Activated CD4-positive, alpha-beta T cell treated with anti-CD3 and anti-CD28 coated beads for 36 hours (primary cell): ENCODE measurements at places on chromosomes 16 and 17. TPM values are rescaled to one million over a fixed set of nuclear protein-coding genes. Genes with fewer than 3 reads are reported as not detected.

GRCh38 chr16:27290562-27290961 lies 22.0 kb upstream of the NSMCE1 start:
- H3K27ac ChIP-seq, result peak overlapping the region; percentile 76
- no peak for DNase-seq
- H3K27me3 ChIP-seq, result peaks cover 3% of the 10 kb centered on the region
- H3K4me3 ChIP-seq, result no peak overlapping the region
- H3K4me1 ChIP-seq, result peaks cover 47% of the 10 kb centered on the region

DNA sequence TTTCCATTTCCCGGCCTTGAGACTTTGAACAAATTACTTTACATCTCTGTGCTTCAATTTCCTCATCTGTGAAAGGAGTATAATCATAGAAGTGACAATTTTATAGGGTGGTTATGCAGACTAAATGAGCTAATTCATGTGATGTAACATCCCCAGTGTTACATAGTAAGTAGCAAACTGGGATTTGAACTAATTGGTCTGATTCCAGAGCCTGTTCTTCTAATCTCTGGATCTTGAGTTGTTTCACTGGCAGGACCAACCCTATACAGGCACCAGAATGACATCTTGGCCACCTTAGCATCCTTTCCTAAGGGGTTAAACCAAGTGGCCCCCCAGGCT lies 77.7 kb downstream of the AATF start:
- no peak overlapping the region for H3K4me3 ChIP-seq
- H3K27ac ChIP-seq, result peak overlapping the region; percentile 53
- peaks cover 30% of the 10 kb centered on the region for H3K36me3 ChIP-seq
- no peaks in the 10 kb centered on the region for H3K27me3 ChIP-seq
- peaks cover 29% of the 10 kb centered on the region for H3K4me1 ChIP-seq

GRCh38 chr16:29975811-29976511 lies 2.3 kb downstream of the TAOK2 start:
- DNase-seq, result peak; percentile 33
- peak overlapping the region; percentile 87 for H3K4me3 ChIP-seq
- peaks cover 35% of the 10 kb centered on the region for H3K36me3 ChIP-seq
- H3K27ac ChIP-seq, result peak overlapping the region; percentile 86
- H3K4me1 ChIP-seq, result peaks cover 31% of the 10 kb centered on the region

DNA sequence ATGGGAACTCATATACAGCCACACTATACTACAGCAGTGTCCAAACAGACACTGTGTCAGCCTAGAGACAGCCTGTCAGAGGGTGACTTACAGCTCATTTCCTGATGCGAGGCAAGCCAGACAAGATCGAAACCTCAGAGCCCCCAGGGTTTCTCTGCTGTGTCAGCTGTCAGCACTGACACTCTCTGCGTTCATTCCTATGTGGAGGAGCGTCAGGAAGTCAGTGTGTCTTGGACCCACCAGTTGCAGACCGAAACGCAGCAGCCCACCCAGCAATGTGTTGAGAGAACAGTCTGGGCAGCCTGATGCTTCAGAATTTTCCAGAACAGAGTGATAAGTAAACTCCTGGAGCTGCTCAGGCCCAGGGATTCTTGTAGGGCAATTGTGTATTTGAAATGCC lies 20.6 kb upstream of the MAPT start:
- H3K36me3 ChIP-seq, result no peaks in the 10 kb centered on the region
- H3K27ac ChIP-seq, result no peak overlapping the region
- peak; percentile 54 for DNase-seq
- no peaks in the 10 kb centered on the region for H3K27me3 ChIP-seq
- H3K4me1 ChIP-seq, result peaks cover 16% of the 10 kb centered on the region

DNA sequence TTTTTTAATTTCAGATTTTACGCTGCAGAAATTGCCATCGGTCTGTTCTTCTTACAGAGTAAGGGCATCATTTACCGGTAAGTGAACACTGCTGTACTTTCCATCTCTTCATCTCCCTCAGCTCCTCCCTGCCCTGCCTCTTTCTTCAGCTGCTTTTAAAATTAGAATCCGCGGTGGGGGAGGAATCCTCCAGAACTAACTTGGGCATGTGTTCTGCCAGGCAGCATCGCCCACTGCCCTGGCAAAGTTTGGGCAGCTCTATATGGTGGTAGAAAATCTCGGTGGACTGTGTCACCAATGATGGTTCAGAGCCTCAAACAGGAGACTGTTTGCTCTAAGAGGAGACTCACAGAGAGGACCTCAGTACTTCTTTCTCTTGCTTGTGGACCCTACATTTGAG lies 81.6 kb upstream of the CACNG3 start:
- DNase-seq, result no peak
- H3K4me1 ChIP-seq, result no peaks in the 10 kb centered on the region
- H3K27me3 ChIP-seq, result no peaks in the 10 kb centered on the region
- no peak overlapping the region for H3K4me3 ChIP-seq
- peaks cover 36% of the 10 kb centered on the region for H3K36me3 ChIP-seq

The TBKBP1 gene
- 23.1 TPM for total RNA-seq

GRCh38 chr17:77846531-77847085 lies 111.9 kb upstream of the TNRC6C start:
- no peak for DNase-seq
- H3K27me3 ChIP-seq, result no peaks in the 10 kb centered on the region
- no peak overlapping the region for H3K27ac ChIP-seq
- no peak overlapping the region for H3K4me3 ChIP-seq

DNA sequence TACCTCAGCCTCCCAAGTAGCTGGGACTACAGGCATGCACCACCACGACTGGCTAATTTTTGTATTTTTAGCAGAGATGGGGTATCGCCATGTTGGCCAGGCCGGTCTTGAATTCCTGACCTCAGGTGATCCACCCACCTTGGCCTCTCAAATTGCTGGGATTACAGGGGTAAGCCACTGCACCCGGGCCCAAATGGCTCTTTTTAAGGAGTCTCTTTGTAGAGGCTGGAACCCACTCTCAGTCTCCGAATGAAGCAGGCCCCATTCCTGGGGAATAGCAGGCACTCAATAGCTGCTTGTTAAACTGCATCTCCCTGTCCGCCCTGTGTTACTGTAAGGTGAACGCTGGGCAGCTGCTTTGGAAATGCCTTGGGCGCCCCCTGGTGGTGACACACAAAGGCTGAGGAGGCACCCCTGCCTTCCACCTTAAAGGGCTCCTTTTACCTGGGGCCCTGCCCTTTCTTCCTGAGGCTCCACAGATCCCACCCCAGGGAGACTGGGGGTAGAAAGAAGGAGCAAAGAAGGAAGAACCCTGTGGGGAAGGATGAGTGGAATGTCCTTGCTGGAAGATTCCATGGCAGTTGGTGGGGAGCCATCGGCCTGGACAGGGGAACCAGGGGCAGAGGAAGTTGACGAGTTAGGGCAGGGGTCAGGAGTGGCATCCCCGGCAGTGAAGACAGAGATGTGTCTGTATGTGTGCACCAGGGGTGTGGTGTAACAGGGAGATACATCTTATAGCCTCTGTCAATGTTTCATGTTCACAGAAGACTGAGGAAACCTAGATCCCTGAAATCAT lies 6.1 kb upstream of the SP2 start:
- no peak overlapping the region for H3K4me3 ChIP-seq
- H3K4me1 ChIP-seq, result peaks cover 23% of the 10 kb centered on the region
- DNase-seq, result peak; percentile 96
- no peaks in the 10 kb centered on the region for H3K27me3 ChIP-seq
- no peak overlapping the region for H3K27ac ChIP-seq

DNA sequence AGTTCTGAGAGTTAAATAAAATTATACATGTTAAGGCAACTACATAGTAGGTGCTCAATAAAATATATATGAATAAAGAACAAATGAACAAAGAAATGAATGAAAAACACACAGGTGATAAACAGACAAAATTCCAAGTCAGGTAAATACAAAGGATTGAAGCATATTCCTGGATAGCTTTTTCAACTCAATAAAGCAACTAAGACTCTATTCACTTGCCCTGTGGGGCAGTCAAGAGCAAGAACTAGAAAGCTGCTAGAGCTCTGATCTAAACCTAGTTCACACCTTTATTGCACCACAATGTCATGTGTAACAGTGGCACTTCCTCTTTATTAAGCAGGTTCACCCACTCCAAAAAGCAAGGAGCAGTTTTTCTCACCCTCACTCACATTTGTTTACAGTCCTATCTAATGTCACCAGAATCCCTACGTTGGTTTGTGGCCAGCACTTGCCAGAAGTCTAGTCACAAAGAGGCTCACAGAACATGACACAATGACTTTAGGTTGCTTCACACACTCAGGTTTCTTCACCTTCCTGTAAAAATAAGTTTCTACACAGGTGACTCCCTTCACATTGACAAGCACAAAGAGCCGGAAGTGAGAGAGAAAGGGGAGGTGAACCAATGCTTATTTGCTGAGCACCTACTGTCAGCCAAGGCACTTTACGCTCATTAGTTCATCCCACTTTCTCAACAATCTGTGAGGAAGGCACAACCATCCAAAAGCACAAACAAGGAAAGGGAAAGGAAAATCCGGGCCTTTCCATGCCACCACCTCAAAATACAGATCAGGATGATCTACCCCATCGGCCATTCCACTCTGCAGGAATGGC lies 70.8 kb downstream of the XPO6 start:
- peak overlapping the region; percentile 99 for H3K27ac ChIP-seq
- H3K27me3 ChIP-seq, result no peaks in the 10 kb centered on the region
- peaks cover 85% of the 10 kb centered on the region for H3K4me1 ChIP-seq
- DNase-seq, result peak; percentile 85
- H3K36me3 ChIP-seq, result peaks cover 52% of the 10 kb centered on the region

DNA sequence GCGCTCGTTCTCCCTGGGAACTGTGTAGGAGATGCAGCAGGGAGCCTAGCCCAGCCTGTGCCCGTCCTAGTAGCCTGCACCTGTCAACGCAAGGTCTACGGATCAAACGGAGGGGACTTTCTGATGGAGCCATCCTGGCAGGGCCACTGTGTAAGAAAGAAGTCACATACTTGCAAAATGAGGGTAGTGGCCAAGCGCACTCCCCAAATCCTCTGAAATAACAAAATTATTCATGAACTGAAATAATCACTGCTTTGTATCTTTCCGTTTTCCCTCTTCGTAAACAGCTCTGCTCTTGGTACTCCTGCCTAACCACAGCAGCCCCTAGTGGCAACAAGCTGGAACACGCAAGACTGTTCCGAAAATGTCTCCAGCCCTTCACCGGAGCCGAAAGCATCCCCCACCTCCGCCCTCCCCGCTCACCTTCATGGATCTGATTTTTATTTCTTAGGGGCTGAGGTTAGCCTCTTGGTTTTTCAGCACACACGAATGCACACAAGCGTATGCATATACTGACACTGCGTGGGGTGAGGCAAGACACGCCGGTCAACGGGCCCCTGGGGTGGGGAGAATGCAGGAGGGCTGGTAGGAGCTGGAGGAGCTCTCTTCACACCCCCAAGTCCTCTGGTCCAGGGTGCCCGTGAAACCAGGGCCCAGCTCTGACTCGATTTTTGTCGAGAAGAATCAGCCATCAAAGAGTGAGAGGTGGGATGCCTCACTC lies 100.8 kb downstream of the ABCC12 start:
- H3K4me3 ChIP-seq, result no peak overlapping the region
- peaks cover 5% of the 10 kb centered on the region for H3K4me1 ChIP-seq
- H3K36me3 ChIP-seq, result no peaks in the 10 kb centered on the region
- peak; percentile 64 for DNase-seq
- H3K27me3 ChIP-seq, result peaks cover 20% of the 10 kb centered on the region

DNA sequence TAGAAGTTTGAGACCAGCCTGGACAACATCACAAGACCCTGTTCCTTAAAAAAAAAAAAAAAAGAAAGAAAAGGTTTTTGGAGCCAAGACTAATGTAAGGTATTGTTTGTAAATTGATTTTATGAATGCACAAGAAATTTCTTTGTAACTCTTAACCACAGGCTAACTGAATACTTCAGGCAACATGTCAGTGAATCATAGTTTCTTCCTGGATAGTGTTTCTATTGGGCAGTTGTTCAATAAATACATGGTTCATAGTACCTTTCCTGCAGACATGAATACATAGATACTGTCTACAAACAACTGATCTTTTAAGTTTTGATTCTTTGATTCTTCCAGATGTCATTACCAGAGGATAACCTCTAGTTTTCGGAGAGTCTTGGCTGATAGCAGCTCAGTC lies 11.6 kb downstream of the DDX42 start:
- peaks cover 31% of the 10 kb centered on the region for H3K4me1 ChIP-seq
- peak overlapping the region; percentile 68 for H3K27ac ChIP-seq
- no peak overlapping the region for H3K4me3 ChIP-seq
- DNase-seq, result no peak

The CDR2L gene
- total RNA-seq, result 0.91 TPM

- H3K27me3 ChIP-seq, result peaks cover 37% of the 10 kb centered on the region
- H3K4me3 ChIP-seq, result peak overlapping the region; percentile 12
- peaks cover 18% of the 10 kb centered on the region for H3K4me1 ChIP-seq
- no peak for DNase-seq
- H3K27ac ChIP-seq, result no peak overlapping the region
Measured at GRCh38 chr17:50558581-50558940, 2.0 kb upstream of the CACNA1G start.
